ENCODE measurements at places on chromosomes 5 and 9.
A peak's percentile ranks its signal among the peaks of the same experiment; 100 is the strongest.

GRCh38 chr9:98364086-98364485 lies 108.6 kb upstream of the TBC1D2 start:
- DNase-seq = no peak

DNA sequence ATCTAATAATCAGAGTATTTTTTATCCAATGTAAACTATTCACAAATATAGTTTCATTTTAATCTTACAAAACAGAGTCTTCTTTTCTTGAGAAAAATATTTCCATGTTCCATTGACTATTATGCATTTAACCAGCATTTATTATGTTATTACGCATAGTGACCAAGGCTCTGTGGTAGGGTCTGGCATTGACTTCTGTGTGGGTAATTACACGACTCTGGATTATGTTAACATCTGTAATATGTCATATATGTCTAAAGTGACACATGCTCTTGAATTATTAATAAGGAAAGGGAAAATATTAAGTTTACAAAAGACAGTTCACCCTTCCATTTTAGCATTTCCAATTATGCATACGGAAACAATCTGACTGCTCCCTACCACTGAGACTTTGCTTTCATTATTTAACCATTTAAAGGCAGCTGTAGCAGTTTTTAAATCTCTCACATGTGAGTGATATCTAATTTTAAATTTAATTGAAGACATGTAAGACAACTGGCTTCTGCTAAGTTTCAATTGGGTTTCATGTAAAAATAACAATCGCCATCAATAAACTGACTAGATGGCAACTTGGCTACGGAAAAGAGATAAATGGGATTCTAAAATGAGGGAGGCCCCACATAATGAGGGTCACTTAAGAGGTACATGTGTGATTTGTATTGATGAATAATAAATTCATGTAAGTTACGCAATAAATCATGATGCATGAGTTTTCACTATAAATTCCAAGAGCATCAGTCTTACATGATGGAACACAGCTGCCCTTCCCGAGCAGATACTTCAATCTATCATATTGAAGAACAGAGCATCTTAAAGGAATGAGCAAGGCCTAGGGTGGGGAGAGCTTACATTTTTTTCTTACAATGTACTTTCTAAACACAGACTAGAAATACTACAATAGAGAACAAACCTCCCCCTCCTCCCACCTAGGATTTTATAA lies 1056.8 kb downstream of the MAT2B start:
- no peak for DNase-seq

DNA sequence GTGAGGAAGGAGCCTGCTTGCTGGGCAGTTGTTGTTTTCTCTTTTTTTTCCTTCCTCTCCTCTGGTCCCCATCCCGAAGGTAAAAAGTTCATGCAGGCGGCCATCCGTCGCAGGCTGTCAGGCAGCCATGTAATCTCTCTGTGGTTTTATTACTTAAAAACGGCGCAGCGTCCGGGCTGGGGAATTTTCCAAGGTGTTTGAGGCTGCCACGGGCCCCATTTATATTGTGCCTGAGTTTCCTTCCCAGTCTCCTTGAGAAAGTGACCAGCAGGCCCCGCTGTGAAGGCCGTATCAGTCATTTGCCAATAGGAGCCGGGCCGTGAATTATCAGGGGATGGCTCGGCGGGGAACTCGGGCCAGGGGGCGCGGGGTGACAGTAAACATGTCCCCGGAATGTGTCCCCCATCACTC lies 289.7 kb downstream of the PBX3 start:
- no peak for DNase-seq

DNA sequence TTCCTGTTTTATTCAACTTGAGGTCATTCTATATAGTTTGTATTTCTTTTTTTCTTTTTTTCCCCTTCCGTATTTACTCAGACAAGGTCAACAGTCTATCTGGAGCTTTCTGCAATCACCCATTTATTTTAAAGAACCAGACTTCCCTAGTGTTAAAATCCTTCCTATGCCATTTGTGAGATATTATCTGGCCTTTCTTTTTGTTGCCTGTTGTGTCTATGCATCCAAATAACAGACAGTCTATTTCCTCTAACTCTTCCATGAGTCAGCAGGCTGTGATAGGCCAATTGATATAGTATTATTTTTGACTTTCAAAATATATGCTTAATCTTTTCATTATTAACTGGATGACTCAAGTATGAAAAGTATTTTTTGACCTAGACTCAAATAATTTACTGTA lies 291.2 kb upstream of the PTPRD start:
- DNase-seq = no peak

- DNase-seq = no peak
These were observed 43.3 kb upstream of the IRX4 start for GRCh38 chr5:1926071-1926440.

DNA sequence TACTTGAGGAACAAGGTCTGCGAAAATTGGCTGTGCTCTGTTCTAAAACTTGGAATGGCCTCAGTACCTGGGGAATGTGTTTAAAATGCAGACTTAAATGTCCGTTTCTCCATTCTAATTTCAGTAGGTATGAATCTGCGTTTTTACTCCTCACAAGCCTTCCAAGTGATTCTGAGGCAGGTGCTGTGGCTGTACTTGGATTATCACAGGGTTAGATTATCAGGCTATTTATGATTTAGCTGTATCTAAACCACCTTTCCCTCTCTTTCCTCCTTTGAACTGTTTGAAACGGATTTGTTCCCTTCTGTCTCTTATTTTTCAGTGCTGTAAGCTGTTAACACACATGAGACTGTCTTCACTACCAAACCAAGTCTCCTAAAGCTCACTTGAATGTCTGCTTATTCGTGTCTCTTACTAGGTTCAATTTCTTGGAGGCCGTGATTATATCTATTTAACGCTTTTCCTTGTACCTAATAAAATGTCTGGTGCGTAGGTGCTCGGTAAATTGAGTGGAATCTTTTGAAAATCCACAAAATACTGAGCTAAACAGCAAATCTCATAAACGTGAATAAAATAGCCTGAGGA lies 714 bp upstream of the CETN3 start:
- no peak for DNase-seq

DNA sequence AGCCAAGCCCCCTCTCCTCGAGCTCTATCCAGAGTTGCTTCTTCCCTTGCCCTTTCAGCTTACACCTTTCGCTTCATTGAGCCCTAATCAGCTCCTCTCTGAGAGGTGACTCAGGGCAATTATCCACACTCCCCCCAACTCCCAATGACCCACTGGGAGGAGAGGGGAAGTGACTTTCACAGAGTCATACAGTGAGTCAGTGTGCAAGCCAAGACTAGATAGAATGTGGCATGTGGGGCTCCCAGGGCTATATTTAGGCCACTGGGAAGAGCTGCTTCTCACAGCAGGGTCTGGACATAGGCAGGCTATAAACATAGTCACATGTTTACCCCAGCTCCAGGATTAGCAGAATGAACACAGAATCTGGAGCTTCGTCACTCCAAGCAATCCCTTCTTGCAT lies 57.4 kb downstream of the NRG2 start:
- DNase-seq = no peak

DNA sequence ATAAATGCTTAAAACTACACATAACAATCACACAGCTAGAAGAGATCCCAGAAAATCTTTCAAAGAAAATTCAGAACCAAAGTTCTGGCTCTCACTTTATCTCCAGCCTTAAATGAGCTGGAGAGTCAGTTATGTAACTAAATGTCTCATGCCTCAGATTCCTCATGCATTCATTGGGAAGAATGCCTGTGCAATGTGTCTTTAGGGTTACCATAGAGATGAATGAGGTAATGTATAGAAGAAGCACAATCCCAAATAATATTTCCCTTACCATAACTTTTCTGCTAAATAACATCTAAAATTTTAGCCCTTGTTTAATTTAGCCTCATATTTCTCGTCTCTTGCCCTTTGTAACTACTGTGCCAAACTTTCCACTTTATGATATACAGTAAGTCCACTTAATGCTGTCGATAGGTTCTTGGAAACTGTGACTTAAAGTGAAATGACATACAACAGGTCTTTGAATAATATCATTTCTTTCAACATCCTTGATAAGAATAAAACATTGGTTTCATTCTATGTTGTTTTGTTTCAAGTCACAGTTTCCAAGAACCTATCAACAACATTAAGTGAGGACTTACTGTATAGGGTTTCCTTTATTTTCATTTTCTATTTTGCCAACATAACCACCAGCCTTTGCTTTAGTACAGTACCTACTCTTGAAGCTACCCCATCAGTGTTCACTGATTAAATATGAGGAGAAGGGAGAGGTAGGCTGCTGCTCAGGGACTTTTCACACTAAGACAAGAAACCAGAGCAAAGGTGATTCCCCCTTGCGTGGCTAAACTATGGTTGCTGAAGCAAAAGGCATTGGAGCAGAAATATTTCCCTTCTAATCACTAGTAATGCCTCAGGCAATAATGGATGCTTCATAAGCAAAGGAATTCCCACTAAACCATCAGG lies 295.7 kb upstream of the PTGER4 start:
- no peak for DNase-seq

- DNase-seq = peak; percentile 90
These were observed 54.7 kb downstream of the COL23A1 start for GRCh38 chr5:178535299-178536175.

DNA sequence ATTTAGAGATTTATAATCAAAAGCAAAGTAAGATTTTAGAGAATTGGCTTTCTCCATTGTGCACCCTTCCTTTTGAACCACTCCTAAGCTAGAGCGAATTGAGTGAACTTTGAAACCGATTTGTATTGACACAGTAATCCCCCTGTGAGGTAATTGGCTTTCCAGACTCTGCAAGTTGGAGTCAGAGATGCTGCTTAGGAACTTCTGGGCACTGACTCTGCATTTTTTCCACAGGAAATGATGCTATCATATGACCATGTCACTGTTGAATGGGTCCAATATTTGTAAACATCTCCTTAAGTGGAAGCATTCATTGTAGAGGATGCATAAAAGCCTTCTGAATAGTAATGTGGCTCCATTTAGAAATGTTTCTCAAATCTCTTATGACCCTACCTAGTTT lies 394.4 kb upstream of the ZNF608 start:
- DNase-seq = no peak

DNA sequence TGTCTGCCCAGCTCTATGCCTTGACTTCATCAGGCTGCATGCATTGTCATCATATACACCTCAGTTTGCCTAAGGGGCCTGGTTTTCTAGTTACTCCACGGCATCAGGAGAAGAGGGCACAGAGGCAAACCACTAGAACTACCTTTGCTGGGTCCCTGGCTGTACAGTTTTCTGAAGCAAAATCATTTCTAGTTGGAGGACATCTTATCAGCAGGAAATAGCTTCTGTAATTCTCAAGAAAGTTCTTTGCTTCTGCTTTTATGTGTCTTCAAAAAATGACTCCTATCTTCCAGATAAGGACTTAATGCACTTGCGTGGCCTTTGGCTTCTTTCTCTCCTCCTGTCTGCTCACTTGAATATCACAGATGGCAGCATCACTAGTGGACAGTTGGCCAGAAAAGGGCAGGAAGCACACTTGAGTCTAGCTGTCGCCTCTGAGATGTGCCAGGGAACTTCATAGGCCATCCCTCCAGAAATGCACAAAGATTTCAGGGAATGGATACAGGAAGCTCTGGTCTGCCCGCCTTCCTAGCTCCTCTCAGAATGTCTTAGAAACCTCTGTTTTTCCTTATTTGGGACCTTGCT lies 22.4 kb upstream of the LTC4S start:
- DNase-seq = peak; percentile 76

- no peak for DNase-seq
These were observed 18.4 kb downstream of the F2RL2 start for GRCh38 chr5:76604838-76605237.

DNA sequence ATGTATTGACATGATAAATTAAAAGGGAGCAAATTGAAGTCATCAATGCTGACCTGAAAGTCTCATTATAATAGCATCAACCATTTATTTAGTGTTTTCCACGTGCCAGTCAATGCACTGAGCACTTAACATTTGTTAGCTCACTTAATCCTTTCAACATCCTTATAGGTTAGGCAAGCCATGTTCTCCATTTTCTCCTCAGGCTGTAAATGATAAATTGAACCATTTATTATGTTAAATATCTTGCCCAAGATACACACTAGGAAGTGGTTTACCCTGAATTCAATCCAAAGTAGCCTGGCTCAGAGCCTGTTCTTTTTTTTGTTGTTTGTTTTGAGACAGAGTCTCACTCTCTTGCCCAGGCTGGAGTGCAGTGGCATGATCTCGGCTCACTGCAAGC lies 25.0 kb upstream of the SNX2 start:
- DNase-seq = no peak

Measured in common myeloid progenitor, CD34-positive (primary cell).